DMS 273 treated with DMSO at 0.1 percent for 48 hours (cell line): ENCODE measurements at places on chromosomes 7 and 10.

GRCh38 chr7:43204081-43204480 is 91.6 kb downstream of the HECW1 start:
- no peak for DNase-seq

DNA sequence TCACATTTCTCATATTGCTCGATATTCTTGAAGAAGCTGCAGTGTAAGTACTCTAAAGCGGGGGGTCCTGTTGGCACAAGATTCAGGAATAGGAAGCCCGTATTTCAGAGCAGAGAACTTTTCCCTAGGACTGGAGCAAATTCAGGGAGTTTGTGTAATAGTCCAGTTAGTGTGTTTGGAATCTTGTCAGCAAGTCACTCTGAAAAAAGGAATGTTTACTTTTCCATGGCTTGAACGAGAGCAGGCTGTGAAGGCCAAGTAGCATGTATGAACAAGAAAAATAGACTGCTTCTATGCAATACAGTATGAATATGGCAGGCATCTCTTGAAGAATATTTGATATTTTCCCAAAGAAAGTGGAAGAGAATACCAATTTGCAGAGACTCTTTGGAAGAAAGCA is 39.8 kb downstream of the CDC123 start:
- DNase-seq, result no peak

- no peak for DNase-seq
Observed at GRCh38 chr7:131057015-131057793, 270.5 kb upstream of the MKLN1 start.

GRCh38 chr7:105958012-105958411 is 5.1 kb upstream of the CDHR3 start:
- no peak for DNase-seq

DNA sequence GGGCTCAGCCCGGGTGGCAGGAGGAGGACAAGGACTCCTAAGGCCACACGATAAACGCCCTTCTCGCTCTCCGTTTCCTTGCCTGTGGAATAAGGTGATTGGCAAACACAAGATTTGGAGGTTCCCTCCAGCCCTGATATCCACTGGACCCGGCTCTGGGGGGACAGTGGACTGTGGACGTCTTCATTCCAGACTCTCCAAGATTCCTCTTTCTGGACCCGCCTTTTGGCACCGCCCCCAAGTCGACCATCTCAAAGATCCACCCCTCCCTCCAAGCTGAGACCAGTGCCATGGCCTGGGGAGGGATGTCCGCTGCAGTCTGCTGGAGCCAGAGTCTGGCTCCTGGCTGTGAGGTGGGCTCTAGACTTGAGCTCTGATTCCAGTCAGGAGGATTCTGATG is 23.6 kb downstream of the ZNF783 start:
- no peak for DNase-seq

GRCh38 chr10:77564731-77565589 is 72.6 kb downstream of the KCNMA1 start:
- DNase-seq, result no peak

GRCh38 chr7:24457219-24457558 is 116.1 kb upstream of the PALS2 start:
- no peak for DNase-seq

DNA sequence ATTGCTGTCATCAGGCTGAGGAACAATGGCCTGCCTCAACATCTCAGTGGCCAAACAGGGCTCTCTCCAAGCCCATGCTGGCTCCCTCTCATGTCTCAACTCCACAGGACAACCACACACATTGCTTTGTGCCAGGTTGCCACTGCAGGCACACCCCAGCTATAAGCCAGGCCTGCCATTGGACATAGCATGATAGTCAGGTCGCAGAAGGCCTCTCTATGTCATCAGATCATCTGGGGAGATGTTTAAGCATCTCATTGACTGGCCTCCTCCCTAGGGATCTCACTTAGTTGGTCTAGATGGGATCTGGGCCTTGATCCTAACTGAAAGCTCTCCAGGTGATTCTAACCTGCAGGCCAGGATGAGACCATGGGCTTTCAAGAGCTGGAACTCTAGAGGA is 257.2 kb downstream of the GRID1 start:
- no peak for DNase-seq

GRCh38 chr7:104784686-104785085 is 229.3 kb upstream of the KMT2E start:
- DNase-seq, result no peak

DNA sequence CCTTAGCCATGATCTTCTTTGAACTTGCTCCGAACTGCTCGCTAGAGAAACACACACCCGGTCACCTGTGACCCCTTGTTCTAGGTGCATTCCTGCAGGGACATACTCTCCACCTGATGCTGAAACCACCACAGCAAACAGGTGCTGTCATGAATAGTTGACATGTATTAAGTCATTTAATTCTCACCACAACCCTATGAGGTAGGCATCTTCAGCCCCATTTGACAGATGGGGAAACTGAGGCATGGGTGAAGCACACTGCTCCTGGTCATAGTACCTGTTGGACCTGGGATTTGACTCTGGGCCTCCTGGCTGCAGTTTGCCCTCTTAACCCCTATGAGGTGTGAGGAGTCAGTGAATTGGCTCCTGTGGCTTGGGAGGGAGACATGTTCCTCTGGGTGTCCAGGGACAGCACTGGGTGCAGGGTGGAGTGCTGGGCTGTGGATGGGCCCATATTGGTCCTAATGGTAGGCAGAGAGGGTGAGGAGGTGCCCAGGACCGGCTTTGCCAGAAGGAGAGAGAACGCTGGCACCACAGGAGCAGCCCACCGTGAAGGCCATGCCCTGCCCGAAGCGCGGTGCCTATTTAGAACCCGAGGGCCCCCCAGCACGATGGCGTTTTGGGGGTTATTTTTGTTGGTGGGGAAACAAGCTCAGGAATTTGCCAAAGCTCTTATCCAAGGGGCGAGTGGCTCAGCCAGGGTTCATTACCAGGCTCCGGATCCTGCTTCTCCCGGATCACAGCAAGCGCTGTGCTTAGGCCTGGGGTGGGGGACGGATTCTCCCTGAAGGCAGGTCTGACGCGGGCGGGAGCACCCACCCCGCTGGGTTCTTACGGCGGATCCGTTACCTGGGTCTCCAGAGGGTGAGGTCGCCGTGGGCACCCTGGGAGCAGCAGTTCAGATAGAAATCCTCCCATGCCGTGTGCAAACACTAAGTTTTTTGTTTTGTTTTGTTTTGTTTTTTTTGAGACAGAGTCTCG is 52.3 kb downstream of the GLRX3 start:
- DNase-seq, result no peak

GRCh38 chr7:148787571-148788295 is 89.0 kb downstream of the CUL1 start:
- no peak for DNase-seq

GRCh38 chr10:128416231-128416630 is 290.0 kb upstream of the MKI67 start:
- DNase-seq, result no peak

- DNase-seq, result no peak
Observed at GRCh38 chr10:60816628-60817397, 38.5 kb downstream of the CDK1 start.

DNA sequence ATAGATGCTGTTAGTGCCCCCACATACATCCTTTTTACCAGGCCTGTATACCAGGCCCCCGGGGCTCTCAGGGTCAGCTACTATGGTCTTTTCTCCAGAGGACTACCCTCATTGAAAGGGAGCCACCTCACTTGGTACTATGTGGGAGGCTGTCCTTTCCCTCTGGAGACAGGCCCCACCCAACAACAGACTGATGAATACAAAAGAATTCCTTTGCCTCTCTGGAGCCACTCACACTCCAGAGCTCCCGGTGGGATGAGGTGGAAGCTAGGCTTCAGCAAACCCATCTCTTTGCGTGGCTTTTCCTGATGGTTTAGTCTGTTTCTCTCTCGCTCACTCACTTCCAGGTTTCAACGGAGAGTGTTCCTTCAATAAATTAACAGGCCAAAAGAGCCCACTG is 30.3 kb downstream of the ANKMY2 start:
- DNase-seq, result no peak

GRCh38 chr10:122265896-122266295 is 5.2 kb upstream of the BTBD16 start:
- DNase-seq, result no peak

GRCh38 chr7:135965602-135966001 is 11.6 kb downstream of the MTPN start:
- no peak for DNase-seq

DNA sequence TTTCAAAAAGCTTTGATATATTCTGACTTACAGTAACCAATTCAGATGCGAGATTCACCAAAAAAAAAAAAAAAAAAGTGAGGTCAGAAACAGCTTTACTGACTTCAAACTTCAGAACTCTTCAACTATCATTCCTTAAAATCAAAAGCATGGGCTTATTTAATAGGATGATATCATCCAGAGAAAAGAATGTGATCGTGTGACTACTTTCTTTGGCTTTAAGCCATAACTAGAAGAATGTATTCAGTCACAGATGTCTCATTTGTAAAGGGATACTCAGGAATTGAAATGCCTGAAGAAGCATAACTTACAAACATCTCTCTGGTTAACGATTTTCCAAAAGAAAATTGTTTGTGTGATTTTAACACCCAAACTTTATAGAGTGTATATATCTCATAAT is 11.5 kb downstream of the TPK1 start:
- no peak for DNase-seq

DNA sequence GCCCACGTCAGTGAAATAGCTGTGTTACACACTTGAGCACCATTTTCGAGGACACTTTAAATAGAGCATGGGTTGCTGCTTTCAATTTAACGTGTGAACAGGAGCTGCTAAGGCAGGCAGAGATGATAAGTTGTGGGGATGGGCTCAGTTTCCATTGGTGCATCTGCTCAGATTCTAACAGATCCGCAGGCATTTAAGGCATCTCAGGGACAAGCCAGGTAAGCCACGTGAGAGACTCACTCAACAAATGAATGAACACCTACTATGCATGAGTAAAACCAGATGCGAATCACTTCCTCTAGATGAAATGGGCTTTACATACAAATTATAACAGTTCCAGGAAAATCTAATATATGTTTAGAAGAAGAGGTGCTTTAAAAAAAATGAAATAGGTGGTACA is 34.6 kb downstream of the PLXNA4 start:
- DNase-seq, result no peak

GRCh38 chr10:128697437-128697836 is 571.2 kb upstream of the MKI67 start:
- no peak for DNase-seq

- DNase-seq, result no peak
Observed at GRCh38 chr7:31096877-31097258, 44.8 kb downstream of the ADCYAP1R1 start.
